ENCODE measurements at places on chromosomes 16 and 17.

DNA sequence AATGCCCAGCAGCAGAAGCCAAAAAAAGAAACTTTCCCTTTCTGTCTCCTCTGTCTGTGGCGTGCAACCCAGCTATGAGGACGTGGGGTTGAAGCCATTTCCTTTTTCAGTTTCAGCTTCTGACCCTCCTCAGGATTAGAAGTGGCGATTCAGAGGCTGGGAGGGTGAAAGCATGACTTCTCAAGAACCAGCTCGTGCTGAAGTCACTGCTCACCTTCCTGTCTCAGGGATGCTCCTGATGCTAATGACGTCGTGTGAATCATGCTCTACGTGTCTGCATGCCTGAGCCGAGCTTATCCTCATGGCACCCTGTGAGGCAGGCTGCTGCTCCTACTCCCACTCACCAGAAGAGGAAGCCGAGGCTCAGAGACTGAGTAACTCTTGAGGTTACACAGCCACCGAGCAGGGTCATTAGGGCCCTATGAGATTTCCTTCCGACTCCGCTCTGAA, 5.7 kb upstream of the LPO start:
- no peak for DNase-seq

- DNase-seq: no peak
Observed at GRCh38 chr17:75535119-75535537, 9.6 kb downstream of the LLGL2 start.

- DNase-seq: no peak
Observed at GRCh38 chr17:67281743-67282142, 36.7 kb upstream of the HELZ start.

DNA sequence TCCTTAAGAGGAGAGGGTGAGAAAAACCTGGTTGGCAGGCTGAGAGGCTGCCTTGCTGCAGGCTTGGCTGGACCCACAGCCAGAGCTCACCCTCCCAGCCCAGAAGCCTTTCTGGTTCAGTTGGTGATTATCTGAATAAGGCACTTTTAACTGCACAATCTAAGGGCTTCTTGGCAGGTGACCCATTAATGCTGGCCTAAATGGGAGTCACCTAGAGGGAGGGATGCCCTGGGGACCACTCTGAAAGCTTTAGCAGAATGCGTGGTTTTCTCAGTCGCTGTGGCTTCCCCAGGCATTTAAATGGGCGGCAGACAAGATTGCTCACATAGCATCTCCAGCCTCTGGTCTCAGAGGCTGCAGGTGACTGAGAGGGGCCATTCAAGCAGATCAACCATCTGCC, 33.2 kb upstream of the SHISA9 start:
- DNase-seq: peak; percentile 28

- DNase-seq: no peak
Observed at GRCh38 chr16:81632392-81633146, 146.5 kb upstream of the PLCG2 start.

DNA sequence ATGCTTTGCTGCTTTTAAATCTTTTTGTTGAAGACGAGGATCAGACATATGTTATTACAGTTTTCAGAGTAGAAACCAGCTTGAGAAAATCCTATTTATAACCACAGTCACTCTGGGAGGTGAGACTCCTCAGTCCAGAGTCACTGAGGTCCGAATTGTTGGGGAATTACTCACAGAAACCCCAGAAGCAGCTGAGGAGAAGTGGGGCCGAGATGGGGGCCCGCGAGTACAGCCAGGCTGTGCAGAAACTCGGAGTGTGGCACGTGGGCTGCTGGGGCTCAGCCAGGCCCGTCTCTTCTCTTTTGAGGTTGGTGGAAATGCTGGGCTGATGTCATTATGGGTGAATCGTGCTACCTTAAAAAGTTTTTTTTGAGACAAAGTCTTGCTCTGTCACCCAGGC, 14.4 kb upstream of the GNG13 start:
- no peak for DNase-seq

DNA sequence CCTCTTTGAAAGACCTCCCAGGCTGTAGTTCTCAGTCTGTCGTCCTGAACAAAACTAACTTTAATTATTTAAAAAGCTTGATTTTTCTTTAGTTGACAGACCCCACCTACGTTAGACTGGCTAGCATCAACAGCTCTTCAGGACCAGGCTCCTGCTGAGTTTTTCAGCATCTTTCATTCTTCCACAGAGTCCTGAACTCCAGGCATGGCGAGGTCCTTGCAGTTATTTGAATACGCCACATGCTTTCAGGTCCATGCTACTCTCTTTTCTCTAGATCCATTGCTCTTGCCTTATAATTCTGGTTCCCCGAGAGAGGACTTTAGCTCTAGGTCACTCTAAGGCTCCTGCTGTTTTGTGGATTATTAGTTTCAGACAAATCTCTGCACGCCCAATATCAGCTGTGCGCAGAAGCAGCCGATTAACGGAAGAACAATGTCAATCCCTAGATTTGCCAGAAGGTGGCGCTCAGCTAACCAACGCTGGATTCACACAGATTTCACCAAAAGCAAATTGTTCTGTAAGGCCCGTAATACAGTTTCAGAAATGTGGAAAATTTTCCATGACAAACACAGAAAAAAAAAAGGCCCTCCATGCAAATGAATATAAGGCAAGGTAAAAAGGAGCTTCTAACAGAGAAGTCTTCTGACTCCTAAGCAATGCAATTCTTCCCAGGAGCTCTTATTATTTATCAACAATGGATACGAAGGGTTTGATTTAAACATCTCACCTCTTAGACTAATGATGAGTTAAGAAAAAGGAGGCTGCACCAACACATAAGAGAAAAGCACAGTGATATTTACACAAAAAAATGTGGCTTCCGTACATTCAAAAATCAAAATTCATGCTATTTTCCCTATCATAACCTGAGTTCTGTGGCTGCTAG, 33.5 kb upstream of the BCO1 start:
- DNase-seq: no peak

DNA sequence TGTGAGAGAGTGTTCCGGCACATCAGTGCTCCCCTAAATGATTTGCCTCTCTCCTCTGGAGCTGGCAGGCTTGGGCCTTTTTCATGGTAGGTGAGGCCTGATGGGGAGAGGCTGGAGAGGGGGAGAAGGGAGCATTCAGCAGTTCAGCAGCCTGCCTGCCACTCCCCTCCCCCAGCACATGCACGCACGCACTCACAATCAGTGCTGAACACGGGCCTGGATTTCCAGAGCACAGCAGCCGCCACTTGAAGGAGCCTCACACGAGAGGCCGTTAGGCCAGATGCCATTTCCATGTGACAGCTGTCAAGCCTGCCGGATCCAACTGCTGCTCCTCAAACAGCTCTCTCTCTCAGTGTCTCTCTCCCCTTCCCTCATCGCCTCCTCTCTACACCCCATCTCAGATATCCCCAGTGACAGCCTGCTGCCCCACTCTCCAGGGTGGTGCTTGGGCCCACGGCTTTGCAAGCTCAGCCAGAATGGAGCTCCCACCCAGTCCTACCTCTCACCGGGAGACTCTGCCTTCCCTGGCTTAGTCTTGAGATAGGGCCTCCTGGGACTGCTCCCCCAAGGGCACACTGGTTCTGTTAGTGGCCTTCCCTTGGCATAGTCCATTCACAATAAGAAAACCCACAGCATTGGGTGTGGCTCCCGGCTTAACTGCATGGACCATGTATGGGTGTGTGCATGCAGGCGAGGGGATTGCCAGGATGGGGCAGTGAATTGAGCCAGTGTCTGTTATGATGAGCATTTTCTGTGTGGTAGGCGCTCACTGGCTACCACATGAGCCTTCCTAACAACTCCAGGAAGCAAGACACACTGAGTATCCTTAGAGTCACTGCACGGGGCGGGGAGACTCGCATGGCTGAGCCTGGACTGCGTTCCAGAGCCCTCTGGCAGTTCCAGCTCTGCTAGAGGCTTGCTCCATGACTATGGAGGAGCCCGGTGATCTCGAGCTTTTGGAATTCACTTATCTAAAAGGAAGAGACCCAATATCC, 226.2 kb downstream of the CCDC182 start:
- peak; percentile 92 for DNase-seq

DNA sequence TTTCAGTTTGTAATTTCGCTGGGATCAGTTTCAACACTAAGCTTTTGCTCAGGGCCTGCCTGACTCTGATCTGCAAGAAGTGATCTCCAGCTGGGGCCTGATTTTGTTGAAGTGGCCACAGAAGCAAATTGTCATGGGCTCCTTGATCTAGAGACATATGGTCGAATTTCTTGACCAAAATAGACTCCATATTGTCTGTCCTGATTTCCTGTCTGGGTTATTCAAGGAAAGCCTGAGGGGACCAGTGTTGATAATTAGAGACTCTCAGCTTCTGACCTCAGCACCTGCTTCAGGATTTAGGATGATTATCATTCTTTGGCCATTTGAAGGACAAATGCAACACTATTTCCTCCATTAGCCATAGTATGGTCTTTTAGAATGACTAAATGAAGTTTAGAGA, 48.9 kb upstream of the MSI2 start:
- no peak for DNase-seq

DNA sequence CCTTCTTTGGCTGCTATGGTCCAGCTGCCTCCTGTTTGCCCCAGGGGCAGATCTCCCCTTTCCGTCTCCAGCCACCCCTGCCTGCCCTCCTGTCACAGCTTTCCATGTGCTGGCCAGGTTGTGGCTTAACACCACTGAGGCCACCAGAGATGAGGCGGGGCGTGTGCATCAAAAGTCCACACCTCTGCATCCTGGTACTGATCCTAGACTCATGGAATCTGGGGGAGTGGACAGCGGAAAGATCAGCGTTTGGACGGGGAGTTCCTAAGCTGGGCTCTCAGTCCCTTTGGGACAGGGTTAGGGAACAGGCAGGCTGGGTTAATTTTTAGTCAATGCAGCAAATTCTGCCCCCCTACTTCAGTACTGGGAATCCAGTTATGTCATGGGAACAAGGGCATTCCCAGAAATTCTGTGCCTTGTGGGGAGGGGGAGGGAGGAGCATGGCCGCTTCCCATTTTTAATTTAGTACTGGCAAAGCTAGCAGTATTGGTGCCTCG, 3.9 kb downstream of the IGFBP4 start:
- no peak for DNase-seq

- no peak for DNase-seq
Observed at GRCh38 chr17:28992625-28993600, 12.9 kb downstream of the SEZ6 start.

DNA sequence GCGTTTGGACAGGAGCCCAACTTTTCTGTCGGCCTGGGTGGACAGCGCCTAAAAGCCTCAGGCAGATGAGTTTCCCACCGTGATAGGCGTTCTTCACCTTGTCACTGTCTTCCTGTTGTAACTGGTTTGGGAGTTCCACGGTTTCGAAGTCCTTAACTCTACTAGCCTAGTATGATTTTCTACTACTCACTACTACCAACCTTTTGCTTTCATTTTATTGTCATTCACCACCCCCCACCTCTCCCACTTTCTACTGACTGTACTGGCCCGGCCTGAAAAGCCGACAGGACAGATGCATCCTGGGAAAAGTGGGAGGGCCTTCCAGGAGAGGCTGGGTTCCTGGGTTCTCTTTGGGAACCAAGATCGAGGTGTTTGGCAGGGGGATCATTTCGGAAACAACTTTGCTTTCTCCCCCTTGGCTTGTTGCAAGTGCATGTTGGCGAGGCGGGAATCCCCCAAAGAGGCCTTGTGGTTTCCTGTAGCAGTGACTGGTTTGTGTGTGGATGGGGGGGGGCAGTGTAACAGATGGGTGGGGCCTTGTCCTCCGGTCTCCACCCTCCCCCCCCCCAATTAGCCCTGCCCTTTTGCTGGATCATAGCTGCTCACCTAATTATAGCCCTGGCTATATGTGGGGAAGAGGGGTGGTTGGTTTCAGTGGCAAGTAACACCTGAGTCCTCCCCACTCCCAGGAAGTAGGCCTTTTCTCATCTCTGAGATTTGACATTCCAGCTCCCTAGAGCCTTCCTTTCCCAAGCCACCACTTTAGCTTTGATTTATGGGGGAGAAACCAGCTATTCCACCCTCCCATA, 1.4 kb downstream of the EIF5A start:
- DNase-seq: no peak

- no peak for DNase-seq
Observed at GRCh38 chr17:62724398-62725146, 83.5 kb downstream of the MARCHF10 start.

DNA sequence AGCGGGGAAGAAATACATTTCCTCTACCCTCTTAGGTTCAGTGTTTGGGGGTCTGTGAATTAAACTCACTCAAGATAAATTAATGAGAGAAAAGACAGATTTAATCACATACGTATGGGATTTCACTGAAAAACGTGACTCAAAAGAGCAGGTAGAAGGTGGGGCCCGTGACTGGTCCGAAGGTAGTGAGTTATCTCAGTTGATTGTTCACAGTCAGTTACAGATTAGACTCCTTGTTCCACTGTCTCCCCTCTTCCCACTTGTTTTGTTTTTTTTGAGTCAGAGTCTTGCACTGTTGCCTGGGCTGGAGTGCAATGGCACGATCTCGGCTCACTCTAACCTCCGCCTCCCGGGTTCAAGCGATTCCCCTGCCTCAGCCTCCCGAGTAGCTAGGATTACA, 301.2 kb downstream of the SEC14L1 start:
- no peak for DNase-seq

GRCh38 chr17:5893741-5894140, 176.4 kb upstream of the WSCD1 start:
- no peak for DNase-seq

- DNase-seq: no peak
Observed at GRCh38 chr17:50889528-50890118, 23.5 kb upstream of the TOB1 start.

DNA sequence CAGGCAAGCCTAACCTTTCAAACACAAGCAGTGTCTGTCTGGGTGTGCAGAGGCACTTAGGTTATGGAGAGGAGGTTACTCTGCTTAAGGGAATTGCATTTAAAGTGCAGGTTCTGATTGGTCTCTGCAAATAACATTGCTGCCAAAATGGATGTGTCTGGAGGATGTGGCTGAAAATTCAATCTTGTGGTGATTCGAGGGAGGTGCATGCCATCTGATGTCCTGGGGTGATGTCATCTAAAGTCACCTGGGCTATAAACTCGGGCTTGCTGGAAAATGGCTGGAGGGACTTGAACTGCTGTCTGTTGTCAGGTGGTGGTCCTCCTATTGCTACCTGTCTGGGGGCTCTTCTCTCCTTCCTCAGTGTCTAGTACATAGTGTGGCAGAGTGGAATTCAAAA, 28.3 kb upstream of the GPR139 start:
- no peak for DNase-seq

- DNase-seq: no peak
Observed at GRCh38 chr16:26211542-26211941, 519.8 kb downstream of the HS3ST4 start.

DNA sequence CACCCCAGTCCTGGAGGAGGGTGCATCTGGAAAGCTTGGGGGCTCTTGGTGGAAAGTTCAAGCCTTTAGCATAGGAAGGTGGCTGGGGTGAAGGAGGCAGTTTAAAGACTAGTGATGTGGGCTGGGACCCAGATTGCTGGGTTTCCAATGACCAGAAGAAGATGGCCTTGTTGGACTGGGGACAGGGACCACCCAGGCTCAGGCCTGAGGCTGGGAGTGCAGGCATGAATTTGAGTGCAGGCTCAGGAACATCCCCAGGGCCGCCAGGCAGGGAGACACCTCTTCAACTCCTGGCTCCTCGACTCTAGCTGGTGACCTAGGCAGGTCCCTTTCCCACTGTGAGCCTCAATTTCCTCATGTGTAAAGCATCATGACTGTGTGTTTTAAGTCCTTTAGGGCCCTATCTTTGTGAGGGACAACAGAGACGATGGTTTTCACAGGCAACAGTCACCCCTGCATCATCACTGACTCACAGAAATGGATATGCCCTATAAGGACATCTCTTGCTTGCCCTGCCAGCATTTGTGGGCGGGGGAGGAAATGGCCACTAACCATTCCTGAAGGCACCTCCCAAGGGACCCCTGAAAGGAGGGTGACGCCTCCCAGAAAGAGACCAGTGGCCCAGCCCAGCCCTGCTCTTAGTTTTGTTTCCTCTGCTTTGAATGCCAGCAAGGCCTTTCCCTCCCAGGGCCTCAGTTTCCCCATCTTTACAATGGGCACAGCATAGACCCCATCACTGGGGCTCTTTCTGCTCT, 11.1 kb downstream of the NLRC5 start:
- DNase-seq: no peak

Data from NCI-H1092 (cell line).